T-helper 2 cell (primary cell): ENCODE measurements at places on chromosomes 7 and 10.

DNA sequence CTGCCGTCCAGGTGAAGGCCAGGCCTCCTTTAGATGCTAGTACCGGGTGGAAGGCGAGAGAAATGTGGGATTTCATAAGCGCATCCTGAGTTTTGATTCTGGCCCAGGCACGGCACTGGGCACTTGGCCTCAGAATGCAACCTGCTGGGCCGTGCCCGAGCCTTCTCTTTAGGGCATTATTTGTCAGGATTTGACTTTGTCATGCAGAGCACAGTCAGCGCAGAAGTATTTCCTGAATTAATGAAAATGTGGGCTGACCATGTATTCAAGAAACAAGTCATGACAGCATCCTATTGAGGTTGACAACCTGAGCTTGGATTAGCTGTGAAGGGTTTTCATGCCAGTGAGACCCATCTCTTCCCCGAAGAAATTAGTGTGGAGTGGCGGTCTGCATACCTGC, 34.4 kb downstream of the RCC1L start:
- DNase-seq: no peak

DNA sequence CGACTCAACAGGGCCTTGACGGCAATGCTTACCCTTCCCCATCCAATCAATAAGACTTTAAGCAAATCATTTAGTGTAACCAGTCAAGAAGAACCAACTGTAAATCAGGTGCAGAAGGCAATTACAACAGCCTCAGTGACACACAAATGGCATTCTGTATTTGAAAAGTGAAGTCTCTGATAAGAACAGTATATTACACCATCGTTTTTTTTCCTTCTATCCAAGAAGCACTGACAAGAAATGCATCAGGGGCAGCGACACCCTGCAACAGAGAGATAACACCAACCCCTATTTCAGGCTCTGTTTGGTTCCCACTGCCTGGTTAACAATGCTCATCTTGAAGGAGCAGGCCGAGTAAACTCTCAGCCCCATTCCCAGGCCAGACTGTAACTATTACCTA, 204.0 kb upstream of the AOAH start:
- no peak for DNase-seq

- no peak for DNase-seq
Measured at GRCh38 chr7:55405856-55406541, 40.9 kb downstream of the LANCL2 start.

DNA sequence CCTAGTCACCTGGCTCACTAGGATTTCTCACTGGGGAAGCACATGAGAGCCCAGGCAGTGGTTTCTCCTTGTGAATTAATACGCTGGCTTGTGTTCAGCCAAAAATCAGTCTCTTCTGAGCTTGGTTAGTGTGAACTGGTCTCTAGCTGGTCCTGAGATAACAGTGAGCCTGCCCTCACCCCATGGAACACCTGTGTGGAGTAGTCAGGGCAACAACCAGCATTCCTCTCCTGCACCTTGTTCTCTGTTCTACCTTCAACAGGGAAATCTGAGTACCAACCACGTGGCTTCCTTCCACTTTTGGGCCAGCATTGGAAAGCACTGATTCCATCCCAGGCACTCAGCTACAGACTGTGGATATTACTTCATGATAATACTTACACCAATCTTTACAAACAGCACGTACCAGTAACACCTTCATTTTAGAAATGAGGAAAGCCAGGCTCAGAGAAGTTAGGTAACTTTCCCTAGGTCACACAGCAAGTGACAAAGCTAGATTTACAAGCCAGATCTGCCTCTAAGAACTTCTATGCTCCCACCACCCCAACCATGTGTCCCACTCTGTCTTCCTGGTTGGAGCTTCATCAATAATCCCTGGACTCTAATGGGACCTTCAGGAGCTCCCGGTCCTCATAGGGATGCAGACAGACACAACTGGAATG, 106.6 kb downstream of the GRID1 start:
- DNase-seq: no peak

DNA sequence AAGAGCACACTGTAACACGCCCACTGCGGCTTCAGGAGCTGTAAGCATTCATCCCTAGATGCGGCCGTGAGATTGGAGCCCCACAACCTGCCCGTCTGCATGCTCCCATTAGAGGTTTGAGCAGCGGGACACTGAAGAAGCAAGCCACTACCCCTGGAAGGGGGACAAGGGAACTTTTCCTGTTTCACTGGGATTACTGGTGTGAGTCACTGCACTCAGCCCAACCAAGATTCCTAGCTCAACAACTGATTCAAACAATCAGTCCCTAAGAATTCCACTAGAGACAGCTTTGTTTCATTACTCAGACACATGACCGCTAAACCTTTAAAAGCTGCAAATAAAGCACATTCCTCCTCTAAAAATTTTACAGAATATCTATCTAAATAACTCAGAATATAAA, 69.8 kb downstream of the ORC5 start:
- no peak for DNase-seq

GRCh38 chr7:121385800-121386179, 10.3 kb downstream of the FAM3C start:
- no peak for DNase-seq

DNA sequence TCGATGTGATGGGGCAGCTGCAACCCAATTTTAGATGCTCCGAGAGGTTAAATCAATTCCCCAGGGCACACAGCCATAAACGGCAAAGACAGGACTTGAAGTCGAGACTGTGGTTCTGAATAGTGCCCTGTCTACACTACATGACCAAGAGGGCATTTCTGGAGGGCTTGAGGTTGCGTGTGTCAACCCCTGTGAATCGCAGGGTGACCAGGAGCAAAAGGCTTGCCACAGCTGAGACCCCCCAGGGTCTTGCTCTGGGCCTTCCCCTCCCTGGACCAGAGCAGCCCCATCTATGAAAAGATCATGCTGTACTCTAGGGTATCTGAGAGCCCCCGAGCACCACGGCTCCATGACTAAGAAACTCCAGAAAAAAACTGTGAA, 26.8 kb upstream of the RASGEF1A start:
- DNase-seq: no peak

- no peak for DNase-seq
Measured at GRCh38 chr7:130292682-130293257, at the start of gene CPA4. TSS of gene CPA4 (plus strand) at chr7:130293161. CDS start at chr7:130293181, 20 bp downstream.

DNA sequence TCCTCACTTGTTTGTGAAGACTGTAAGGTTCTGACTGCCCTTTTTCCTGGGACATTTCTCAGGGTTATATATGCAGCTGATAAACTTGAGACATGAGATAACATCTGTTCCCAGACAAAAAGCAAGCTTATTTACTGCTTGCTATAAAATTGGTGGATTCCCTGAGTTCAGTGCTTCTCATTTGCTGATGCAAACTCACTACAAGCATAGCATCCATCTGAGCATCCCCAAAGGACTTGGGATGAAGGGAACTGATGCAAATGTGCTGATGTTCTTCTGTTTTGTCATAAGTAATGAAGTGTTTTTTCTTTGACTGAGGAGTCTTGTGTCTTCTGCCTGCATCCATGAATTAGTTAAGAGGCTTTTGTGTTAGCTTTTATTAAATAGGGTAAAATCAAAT, 183.2 kb downstream of the ADK start:
- no peak for DNase-seq

DNA sequence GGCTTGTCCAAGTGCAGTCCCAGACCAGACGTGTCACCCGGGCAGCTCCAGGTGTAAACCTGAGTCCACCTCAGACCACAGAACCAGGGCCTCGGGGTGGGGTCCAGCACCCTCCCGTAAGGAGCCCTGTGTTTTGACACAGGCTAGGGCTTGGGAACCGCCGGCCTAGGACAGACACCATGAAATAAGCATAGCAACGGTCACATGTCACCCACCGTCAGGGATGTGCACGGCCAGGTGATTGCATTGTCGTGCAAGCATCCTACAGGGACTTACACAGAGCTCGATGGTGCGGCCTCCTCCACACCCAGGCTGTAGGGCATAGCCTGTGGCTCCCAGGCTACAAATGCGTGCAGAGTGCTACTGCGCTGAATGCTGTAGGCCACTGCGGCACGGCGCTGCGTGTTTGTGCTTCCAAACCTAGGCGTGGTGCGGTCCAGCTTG, 10.6 kb downstream of the ZFAND2A start:
- DNase-seq: no peak

- no peak for DNase-seq
Measured at GRCh38 chr10:105634281-105634680, 993.2 kb downstream of the SORCS3 start.

DNA sequence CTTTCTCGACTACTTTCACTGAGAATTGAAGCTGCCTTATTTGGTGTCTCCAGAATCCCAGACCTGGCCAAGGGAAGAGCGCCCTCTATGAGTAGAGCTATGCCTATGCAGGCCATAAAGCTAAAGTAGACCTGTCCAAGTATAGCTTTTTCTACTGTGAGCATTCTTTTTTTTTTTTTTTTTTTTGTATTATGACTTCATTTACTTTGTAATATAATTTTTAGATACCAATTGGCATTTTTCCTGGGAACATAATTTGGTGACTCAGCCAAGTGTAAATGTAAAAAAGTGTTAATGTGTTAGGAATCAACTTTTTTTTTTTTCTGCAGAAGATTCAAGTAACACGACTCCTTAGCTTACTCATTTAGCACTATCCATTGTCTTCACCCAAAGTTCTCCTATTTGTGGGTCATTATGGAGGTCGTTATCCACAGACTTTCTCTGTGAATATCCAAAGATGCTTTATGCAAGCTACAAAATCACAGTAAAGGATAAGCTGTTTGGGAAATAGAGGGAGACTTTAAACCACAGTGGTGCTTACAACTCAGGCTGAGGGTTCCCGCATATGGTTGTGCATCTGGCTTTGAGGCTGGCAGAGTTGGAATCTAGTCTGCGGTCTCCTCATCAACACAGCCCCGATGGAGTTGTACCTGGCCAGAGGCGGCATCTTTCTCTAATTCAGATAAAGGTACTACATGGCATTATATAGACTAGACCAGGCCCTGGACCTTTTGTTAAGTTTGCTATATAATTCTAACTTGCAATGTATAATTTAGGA, 1040.2 kb upstream of the SORCS1 start:
- peak; percentile 7 for DNase-seq
